NCI-H1694 treated with DMSO at 0.1 percent for 48 hours (cell line): ENCODE measurements at places on chromosomes 2 and 18.

DNA sequence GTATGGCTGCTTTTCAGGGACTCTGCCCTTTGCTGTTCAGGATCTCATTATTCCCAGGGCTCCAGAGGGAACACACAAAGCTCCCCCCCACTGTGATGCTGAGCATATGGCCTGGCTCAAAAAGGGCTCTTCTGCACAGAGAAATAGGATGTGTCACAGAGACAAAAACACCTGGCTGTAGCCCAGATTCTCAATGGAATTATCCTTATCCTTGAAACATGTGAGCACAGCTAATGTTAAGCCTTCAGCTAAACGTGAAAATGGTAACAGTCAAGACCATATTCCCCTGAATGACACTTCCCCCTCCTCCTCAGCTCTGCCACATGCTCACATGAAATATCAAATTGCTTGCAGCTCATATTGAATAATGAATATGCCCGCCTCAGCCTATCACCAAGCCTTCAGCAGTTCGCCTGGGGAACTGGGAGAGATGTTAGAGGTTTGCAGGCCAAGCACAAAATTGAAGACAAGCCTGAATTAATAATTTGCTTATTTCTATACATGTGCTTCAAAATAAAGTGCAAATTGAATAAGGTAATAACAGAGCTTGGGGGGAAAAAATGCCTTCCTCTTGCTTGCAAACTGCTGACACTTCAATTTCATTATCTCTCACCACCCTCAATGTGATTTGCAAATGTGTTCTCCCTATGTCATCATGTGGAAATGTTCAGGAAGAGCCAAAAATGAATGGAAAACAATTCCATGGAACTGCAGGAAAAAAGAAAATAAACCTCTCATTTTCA, 181.0 kb upstream of the HNRNPA3 start:
- DNase-seq, result peak; percentile 82

DNA sequence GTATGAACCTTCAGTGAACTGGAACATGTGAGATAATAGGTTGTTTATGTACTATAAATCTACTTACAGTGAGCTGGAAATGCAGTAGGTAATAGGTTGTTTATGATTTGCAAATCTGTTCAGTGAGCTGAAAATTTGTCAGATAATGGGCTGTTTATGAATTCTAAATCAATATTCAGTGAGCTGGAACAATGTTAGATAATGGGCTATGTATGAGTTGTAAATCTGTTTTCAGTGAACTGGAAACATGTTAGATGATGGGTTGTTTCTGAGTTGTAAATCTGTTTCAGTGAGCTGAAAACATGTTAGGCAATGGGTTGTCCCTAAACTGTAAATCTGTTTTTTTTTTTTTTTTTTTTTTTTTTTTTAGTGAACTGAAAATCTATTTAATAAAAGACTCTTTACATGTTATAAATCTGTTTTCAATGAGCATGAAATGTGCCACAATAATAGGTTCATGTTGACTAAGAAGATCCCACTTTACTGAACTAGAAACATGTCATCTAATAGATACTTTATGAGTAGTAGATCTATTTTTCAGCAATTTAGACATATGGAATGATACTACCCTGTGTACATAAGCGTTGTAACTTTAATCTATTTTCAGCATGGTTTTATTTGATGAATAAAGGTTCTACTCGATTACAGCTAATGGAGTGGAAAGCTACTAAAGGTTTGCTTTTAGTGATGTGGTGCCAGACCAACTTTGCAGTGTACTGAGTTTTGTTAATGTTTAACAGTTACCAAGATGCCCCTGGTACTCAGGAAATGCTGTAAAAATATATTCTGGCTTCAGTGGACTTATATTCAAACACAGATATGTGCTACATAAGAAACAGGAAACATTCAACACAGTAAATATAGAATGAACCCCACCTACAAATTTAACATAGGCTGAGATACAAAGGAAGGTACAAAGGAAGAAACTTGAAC, 1471.8 kb downstream of the LRP1B start:
- DNase-seq, result peak; percentile 98

GRCh38 chr18:58064406-58064998, 20.5 kb downstream of the NEDD4L start:
- DNase-seq, result no peak

GRCh38 chr2:234335661-234336228, 161.1 kb downstream of the ARL4C start:
- DNase-seq, result peak; percentile 79

GRCh38 chr2:29821591-29821990, 99.8 kb downstream of the ALK start:
- no peak for DNase-seq

DNA sequence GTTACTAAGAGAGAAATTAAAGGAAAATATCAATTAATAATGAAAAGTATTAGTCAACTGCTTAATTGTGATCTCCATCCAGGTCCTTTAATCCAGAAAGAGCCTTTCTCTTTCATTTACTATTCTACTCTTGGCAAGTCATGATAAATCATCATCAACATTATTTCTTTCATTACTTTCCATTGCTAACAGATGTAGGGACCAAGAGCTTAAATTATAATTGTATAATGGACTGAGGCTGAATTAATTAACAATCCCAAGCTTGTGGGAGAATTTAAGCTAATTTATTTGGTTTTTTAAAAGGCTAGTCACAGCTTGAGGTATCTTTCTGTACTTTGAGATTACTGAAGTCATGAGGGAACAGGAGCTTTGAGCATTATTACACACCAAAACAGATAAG, 223.9 kb downstream of the ERBB4 start:
- DNase-seq, result no peak

DNA sequence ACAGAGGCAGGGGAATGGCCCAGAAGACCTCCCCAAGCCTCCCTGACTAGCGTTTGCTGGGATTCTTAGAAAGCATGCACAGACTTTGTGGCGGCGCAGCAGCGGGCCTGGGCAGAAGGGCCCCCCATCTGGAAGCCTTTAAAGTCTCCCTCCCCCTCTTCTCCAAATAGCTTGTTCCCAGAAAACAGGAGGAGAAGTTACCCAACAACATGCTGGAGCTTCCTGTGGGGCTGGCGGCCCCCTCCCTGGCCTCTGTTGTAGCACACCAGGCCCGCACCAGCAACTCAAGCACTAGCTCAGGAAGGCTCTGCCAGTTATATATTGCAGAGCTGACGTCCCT, 334.8 kb downstream of the DYSF start:
- no peak for DNase-seq

GRCh38 chr2:232336241-232336736, 42.3 kb upstream of the ALPP start:
- DNase-seq, result no peak

- no peak for DNase-seq
Measured at GRCh38 chr18:8525692-8526091, 83.5 kb upstream of the RAB12 start.

DNA sequence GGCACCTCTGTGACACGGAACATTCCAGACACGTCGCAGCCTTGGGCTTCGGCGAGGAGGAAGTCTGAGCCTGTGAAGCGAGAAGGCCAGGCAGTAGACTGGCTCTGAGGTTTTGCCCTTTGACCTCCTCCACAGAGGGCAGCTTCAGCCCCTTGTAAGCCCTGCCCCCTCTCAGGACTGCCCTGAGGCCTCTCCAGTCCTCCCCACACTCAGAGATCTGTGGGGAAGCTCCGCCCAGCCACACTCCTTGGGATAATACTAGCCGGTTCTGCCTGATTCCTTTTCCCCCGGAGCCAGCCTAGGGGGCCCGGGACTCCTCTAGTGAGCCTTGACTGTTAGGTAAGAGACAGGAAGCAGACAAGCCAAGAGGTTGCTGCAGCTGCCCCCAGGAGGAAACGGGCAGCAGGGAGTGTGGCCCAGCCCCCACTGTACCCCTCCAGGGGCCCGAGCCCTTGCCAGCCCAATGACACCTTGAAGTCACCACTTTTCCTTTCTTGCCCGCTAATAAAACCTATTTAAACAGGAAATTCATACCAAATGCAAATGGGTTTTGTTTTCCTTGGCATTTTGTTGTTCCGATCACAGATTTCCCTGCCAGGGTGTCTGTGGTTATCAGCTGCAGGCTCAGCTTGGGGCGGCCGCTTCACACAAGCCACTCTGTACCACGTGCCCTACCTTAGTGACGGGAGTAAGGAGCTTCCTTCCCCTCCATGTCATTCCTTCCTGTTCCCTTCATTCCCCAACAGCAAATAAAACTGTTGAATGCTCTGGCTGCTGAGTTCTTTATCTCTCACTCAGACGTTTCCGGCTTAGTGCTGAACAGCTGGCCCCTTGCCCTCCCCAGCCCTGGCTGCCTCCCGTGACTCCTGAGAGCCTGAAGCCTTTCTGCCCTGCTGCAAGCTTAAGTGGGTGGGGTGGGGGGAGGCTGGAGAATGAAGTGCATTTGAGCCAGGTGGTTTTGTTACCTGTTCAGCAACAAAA, 124.7 kb downstream of the CABLES1 start:
- DNase-seq, result no peak

DNA sequence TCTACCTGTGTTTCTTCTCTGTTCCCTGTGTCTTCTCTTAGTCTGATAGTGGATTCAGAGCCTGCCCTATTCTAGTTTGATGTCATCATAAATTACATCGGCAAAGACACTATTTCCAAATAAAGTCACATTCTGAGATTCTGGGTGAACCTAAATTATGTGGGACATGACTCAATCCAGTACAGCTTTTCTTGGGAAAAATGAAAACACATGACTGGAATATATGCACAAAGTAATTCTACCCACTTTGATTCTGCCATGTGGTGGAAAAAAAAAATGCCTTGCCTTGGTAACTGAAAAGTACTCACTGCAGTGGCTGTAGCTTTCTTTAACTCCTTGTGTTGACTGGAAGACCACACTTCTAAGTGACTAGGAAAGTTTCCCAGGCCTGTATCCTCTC, 73.7 kb downstream of the LRATD1 start:
- DNase-seq, result no peak
